Astrocyte (in vitro differentiated cells and primary cell): ENCODE measurements at places on chromosomes 1 and 21.

- H3K4me1 ChIP-seq: peaks cover 44% of the 10 kb centered on the region
- no peaks in the 10 kb centered on the region for H3K27me3 ChIP-seq
- H3K27ac ChIP-seq: peak within 1 kb of the TSS; percentile 87
- DNase-seq: peak; percentile 85
- peak within 1 kb of the TSS; percentile 88 for H3K4me3 ChIP-seq
Measured at GRCh38 chr1:162632217-162632666, at the start of gene DDR2. Gene DDR2 (plus strand): TSS chr1:162632464. CDS start chr1:162719064, 86,600 bp downstream.

- no peaks in the 10 kb centered on the region for H3K27me3 ChIP-seq
- no peak overlapping the region for H3K27ac ChIP-seq
- no peaks in the 10 kb centered on the region for H3K4me1 ChIP-seq
- H3K4me3 ChIP-seq: no peak overlapping the region
- no peaks in the 10 kb centered on the region for H3K36me3 ChIP-seq
Measured at GRCh38 chr1:2165646-2166045, 28.9 kb downstream of the FAAP20 start.

DNA sequence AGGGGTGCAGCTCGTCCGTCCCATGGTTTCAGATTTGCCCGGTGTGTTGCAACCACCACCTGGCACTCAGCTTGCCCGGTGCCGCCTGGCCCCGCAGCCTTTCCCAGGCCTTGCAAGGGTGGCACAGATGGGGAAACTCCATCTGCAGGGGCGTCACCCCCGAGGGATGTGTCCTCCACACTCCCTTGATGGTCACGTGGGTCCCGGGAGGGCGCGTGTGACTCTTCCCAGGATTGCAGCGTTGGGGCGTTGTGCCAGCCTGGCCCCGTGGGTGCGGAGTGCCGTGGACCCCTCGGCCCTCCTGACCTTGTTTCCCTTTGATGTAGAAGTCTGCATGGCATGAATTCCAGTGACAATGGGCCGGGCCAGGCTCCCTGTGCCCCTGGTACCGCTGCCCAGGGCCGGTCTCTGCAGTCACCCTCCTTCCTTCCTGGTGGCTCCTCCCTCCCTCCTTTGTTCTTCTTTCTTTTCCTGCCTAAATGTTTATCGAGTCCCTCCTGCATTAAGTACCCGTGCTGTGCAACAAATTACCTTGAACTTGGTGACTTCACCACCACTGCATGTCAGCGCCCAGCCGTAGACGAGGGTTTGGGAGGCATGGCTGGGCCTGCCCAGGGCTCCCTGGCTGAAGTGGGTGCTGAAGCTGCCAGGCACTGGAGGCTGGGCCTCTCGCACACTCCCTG lies 22.9 kb downstream of the RRP1 start:
- H3K27ac ChIP-seq: no peak overlapping the region
- DNase-seq: no peak
- H3K27me3 ChIP-seq: no peaks in the 10 kb centered on the region
- H3K4me3 ChIP-seq: no peak overlapping the region
- no peaks in the 10 kb centered on the region for H3K4me1 ChIP-seq
- no peaks in the 10 kb centered on the region for H3K36me3 ChIP-seq

DNA sequence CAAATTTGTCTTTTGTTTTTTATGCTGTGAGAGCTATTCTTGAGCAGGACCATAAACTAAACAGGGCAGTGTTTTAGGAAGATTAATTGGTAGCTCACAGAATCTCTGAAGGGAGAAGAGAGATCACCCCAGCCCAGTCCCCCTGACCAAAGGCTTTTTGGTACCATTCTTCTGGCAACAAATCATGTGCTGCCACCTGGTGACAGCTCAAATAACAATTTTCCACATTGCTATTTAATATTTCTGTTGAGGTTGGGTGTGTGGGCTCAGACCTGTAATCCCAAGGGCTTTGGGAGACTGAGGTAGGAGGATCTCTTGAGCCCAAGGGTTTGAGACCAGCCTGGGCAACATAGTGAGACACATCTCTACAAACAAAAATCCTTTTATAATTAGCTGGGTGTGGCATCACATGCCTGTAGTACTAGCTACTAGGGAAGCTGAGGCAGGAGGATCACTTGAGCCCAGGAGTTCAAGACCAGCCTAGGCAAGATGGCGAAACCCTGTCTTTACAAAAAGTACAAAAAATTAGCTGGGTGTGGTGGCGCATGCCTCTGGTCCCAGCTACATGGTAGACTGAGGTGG lies 2.2 kb upstream of the TESK2 start:
- no peaks in the 10 kb centered on the region for H3K36me3 ChIP-seq
- no peak overlapping the region for H3K4me3 ChIP-seq
- peaks cover 7% of the 10 kb centered on the region for H3K4me1 ChIP-seq
- peaks cover 5% of the 10 kb centered on the region for H3K27me3 ChIP-seq
